ENCODE measurements at places on chromosomes 7 and 10. TPM values are rescaled to one million over a fixed set of nuclear protein-coding genes. Genes with fewer than 3 reads are reported as not detected.

IL6 gene
- not detected for total RNA-seq

GRCh38 chr7:3710122-3710521 lies 409.1 kb downstream of the SDK1 start:
- no peak for DNase-seq

DNA sequence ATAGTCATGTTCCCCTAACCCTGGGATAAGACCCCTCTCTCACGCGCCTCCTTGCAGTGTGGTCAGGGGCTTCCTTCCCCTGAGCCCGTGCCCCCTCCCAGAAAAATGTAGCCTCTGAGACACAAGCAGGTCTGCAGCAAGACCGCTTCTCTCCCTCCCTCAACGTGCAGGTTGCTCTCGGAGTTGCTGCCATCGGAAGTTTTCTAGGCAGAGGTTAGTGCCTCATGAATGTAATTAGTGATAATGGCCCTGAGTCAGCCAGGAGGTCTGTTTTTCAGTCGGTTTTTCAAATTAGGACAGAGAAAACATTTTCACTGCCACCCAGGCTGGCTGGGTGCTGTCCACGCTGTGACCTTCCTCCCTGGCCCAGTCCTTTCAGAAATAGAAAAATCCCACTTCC lies 43.2 kb upstream of the PRLHR start:
- DNase-seq = no peak

DNA sequence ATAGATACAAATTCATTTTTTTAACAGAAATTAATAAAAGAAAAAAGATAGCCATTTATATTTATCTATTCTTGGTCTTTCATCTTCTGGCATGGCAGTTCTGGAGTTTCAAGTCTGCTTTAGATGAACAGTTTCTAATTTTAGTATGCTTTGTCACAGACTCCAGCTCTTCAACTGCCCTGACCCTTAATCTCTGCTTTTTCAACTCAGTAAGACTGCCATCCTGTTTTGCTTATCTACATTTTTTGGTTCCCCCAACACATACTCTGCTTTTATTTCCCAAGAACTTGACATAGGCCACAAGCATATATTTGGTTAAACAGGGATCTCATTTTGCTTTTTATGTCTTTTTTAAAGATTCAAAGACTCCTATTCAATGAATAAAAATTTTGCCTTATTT lies 309.3 kb upstream of the KCND2 start:
- no peak for DNase-seq

DNA sequence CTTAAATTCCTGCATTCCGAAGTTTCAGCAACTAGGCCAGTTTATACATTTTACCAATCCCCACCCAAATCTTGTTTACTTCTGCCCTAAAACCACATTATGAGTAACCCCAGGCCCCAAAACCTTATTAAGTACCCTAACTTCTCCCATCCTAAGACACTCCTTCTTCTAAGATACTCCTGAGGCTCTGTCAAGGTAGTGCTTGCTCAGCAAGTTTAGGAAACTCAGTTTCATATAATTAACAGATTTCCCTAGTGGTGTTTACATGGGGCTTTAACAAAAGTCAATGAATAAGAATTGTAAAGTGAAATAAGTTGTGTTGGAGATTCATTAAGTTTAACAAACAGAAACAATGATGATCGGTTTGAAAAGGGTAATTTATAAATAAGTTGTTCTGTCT lies 77.8 kb downstream of the CPEB3 start:
- no peak for DNase-seq

GRCh38 chr7:69358163-69358821 lies 240.0 kb upstream of the AUTS2 start:
- no peak for DNase-seq
